ENCODE measurements at places on chromosomes 11 and 22.

DNA sequence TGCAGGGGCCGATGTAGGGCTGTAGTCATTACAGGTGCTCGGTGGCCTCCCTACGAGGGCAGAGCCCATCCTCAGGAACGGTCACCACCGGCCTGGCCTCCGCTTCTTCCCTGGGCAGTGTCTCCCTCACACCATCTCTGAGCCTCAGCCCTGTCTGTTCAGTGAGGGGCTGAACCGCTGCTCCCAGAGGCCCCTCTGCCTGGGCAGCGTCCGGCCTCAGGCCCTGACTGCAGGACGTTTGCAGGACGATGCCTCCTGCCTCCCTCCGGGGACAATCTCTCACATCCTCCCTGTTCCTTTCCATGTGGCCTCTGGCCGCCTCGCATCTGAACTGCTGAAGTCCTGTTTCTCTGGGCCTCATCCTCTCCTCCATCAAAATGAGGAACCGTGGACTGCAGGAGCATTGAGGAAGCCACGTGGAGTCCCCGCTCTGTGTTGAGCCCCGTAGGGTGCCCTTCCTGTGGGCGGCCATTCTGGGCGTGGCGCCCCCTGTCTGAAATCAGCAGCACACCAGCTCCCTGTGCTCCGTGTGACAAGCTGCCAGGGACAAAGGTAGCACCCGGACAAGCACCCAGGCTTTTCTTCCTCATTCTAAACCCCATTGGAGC lies 933.5 kb downstream of the BRD1 start:
- no peak for DNase-seq

- no peak for DNase-seq
Observed at GRCh38 chr11:44811841-44812448, 85.2 kb downstream of the TSPAN18 start.

DNA sequence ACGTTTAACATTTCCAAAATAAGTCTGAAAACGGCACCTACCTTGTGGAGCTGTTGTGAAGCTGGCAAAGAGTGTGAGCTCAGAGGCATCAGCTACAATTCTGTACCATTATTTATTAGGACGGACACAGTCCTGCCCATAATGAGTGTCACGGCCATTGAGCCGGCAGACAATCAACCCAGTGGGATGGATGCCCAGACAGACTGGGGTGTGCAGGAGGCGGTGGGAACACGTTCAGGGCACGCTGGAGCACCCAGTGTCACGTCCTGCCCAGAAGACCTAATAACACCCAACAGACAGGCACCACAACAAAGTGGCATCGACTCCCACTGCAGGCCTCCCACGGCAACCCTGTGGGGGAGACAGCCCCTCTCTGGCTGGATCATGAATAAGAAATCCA lies 34.5 kb downstream of the TPST2 start:
- no peak for DNase-seq

DNA sequence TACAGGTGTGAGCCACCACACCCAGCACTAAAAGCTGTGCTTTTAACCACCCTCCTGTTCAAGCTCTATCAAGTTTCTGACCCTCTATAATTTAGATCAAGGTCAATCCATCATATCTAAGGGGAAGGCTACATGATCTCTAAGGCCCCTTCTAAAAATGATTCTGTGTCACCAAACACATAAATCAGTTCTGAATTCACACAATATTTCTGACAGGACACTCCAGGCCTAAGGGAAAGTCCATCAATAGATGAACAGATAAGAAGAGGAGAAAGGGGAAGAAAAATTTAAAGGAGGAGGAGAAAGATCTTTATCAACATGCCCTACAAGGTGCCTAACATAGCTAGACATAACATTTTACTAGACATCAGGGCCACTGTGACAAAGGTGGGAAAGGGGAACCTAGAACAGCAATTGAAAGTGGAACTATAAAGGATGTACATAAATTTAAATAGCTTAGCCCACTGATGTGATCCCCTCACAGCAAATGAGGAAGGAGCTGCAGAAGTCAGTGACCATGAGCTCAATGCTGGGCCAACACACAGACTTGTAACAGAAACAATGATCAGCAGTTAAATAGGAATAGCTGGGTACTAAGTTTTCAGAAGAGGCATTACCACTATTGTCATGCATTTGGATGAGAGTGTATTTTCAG lies 4.7 kb downstream of the PRCP start:
- no peak for DNase-seq

DNA sequence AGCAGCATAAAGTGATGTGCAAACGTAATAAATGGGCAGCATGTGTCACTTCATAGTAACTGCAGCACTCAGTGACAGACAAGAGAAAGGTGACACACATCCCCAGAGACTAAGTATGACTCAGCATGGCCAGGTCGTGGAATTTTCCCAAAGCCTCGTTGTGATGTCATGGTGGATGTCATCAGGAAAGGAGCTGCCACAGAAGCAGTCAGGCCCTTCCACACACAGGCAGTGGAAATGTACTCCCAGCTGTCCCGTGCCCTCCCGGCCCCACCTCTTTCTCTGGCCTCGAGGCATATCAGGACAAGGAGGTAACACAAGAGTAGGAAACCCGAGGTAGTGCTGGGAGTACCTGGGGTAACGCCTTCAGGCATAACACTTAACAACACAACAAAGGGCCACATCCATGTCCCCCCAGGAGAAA lies 8.1 kb downstream of the PC start:
- peak; percentile 55 for DNase-seq

DNA sequence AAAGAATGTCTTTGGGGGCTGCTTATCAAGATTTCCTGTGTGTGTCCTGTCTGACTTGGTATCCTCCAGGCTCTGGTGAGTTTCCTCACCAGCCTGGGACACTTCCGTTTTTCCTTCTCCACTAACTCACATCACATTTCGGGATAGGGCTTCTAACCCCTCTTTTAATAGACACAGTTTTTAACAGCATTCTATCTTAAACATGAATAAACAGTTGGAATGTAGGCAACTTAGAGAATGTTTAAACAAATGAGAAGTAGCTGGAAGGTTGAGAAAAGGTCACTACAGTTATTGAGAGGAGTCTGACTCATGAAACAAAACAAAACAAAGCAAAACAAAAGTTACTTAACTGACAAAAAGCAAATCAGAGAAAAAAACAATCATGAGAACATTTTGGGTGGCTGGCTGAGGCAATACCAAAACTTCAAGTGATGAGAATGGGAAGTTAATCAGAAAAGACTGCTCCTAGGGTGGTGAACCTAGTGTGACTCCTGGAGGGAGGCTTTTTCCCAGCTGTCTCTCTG lies 64.7 kb upstream of the CTSC start:
- peak; percentile 20 for DNase-seq

DNA sequence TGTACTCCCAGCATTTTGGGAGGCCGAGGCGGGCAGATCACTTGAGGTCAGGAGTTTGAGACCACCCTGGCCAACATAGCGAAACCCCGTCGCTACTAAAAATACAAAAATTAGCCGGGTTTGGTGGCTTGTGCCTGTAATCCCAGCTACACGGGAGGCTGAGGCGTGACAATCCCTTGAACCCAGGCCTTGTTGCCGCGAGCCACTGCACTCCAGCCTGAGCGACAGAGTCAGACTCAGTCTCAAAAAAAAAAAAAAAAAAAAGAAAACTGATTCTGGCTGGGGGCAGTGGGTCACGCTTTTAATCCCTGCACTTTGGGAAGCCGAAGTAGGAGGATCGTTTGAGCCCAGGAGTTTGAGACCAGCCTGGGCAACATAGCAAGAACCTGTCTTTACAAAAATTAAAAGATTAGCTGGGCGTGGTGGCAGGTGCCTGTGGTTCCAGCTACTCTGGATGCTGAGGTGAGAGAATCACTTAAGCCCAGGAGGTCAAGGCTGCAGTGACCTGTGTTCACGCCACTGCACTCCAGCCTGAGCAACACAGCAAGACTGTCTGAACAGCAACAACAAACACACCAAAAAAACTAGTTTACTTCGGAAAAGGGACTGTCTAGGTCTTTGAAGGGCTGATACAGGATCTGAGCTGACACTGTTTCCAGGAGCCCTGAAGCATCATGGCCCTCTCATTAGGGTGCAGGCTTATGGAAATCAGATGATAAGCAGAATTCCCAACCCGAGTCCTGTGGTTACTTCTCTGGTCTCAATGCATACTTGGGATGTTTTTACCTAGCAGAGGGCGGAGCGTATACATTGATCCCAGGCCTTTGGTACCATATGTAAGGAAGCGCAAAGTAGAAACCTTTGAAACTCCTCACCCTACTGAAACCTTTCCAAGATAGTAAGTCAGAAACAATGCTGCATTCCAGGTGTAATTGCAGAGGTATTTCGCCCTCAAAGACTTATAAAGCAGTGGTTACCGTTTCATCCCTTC lies 1.8 kb upstream of the CHKB start:
- DNase-seq = no peak

GRCh38 chr11:109680127-109680526 lies 258.1 kb downstream of the C11orf87 start:
- peak; percentile 79 for DNase-seq

GRCh38 chr11:76747153-76747914 lies 35.8 kb upstream of the TSKU start:
- DNase-seq = no peak

DNA sequence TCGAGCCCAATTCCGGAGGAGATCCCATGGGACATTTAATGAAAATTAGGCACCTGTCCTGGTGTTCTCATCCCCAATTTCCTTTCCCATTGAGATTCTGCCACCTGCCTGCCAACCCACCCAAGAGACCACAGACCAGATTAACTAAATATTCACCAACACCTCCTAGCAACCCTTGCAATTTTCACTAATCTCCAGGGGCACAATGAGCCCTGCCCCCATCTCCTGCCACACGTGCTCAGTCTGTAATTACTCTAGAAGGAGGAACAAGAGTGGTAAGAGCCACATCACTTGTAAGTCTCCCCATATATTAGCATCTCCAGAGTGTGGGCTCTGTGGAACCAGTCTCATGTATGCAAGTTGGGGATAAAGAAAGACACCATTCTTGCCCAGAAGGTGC lies 38.0 kb downstream of the IL18BP start:
- DNase-seq = no peak

- no peak for DNase-seq
Observed at GRCh38 chr22:19168088-19168890, 10.2 kb downstream of the SLC25A1 start.

DNA sequence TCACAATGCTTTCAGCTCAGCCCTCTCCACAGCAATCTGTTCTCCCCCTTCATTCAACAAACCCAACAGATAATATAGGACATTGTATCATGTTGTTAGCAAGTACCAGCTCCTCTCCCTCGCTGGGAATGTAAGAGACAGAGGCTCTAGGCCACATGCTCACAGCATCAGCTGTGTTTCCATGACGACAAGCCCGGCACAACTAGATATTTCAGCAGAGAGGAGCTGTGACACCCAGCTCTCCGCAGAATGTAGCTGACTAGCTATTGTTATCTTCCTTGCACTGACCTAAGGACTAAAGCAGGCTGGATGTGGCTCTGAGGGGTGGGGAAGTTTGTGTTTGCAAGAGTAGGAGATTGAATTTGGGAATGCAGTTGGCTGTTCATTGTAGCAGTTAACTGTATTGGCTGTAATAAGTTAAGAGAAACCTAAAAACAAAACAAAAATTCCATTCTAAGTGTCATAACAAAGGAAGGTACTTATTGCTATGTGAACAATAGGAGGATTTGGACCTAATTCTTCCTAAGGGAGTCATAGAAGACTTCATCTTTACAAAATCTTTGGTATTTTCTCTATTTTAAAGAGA lies 28.0 kb upstream of the RRAS2 start:
- no peak for DNase-seq

DNA sequence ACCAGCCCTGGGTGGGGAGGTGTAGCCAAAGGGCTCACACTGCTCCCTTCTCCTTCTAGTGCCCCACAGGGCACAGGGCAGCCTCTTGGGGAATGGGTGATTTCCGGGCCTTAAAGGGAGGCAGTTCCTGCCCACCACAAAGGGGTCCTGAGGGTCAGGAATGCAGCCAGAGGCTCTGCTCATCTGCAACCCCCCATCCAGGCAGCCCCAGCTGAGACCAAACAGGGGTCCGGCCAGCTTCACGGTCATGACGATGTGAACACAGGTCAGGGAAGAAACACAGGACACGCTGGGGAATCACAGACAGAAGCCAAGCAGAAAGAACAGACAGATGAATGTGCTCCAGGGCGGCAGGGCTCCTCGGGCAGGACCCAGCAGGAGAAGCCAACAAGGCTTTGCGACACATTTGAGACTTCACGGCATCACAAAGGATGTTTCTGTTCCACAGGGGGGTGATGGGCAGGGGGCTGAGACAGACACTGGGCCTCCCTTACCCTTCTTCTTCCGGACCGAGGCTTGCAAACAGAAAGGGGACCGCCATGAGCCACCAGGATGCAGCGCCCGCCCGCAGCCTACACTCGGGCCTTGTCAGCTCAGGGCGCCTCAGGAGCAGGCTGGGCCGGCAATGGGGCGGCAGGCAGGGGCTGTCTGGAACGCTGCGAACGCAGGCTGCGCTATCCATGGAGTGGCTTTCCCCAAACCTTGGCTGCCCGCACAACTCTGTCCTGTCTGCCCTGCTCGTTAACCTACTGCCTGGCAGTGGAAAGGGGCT lies 101.9 kb downstream of the CTTN start:
- no peak for DNase-seq

- no peak for DNase-seq
Observed at GRCh38 chr11:107257710-107258109, 199.9 kb downstream of the CWF19L2 start.

- no peak for DNase-seq
Observed at GRCh38 chr22:42270176-42270509, 310 bp downstream of the TCF20 start.

DNA sequence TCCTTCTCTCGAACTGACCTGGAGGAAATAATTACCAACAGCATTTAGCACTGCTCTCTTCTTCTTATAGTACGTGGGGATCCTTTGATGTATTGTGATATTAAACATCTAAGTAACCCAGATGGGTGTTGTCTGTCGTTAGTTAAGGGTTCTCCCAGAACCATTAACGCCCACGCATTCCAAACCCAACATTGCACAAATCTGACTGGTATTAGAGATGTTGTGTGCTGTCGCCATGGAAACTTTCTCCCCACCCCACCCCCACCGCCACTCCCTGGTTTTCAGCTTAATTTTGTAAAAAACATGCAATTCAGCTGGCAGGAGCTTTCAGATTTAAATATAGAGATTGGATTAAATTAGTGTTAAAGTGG lies 1495.2 kb downstream of the TBC1D22A start:
- DNase-seq = no peak

All from NCI-H226 (cell line).